Thoracic aorta (tissue), 2 donors: ENCODE measurements at places on chromosomes 12 and 14.

- DNase-seq = no peak
These were observed 5.6 kb upstream of the NPAS3 start for GRCh38 chr14:32932914-32933628.

DNA sequence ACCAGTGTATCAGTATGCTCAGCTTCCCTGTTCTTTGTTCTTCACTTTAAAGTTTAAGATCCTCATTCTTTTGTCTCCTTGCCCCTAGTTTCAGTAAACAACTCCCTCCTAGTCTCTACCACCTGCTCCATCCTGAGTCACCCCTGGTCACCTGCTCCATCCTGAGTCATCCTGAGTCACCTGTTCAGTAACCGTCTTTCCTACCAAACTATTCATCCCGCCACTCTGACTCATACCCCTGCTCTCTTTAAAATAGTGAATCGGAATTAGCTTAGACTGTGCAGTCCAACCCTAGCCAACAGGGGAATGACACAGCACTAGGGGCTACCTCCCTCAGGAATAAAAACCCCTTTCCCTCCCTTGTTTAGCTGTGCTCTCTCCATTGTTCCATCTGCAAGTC lies 888.1 kb upstream of the MDGA2 start:
- DNase-seq = no peak

DNA sequence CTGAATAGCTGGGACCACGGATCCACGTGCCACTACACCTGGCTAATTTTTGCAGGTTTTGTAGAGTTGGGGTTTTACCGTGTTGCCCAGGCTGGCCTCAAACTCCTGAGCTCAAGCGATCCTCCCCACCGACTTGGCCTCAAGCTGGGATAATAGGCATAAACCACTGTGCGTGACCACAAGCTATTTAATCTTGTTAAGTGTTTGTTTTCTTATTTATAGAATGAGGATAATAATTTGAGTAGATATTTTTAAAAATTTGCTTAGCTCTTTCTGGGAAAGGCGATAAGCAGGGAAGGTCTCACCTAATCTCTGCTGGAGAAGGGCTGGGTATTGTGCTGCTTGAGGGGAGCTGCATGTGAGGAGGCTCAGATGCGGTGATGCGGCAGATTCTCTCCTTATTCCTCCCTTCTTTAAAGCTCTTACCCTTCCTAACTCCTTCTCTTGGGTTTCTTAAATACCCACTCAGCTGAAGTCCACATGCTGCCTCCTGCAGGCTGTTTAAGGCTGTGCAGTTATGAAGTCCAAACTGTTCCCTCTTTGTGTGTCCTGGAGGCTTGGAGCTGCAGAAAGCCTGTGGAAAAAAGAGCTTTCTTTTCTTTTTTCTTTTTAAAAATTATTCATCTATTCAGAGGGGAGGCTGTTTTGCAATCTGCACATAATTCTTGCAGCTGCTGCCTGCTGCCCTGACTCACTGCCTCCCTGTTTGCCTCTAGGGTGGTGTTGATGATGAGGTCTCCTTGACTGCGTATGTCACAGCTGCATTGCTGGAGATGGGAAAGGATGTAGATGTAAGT lies 37.9 kb downstream of the A2ML1 start:
- DNase-seq = no peak

DNA sequence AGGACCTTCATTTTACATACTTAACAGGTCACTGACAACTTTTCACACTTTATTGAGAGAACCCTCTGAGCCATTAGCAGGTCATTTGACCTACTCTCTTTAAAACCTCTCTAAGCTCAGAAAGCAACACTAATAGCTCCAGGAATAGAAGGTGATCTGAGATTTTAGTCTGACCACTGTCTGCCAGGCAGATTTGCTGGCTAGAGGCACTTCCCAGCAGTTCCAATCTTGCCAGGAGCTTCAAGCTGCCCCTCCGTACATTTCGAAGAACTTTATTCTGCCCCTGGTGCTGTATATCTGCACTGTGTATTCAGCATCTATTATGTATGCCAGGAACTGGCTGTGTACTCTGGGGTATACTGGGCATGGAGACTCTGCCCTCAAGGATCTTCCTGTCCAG lies 56.3 kb downstream of the GPHB5 start:
- no peak for DNase-seq

GRCh38 chr12:76445462-76445861 lies 97.2 kb upstream of the BBS10 start:
- DNase-seq = no peak

GRCh38 chr14:98705871-98706300 lies 566.1 kb downstream of the BCL11B start:
- no peak for DNase-seq

DNA sequence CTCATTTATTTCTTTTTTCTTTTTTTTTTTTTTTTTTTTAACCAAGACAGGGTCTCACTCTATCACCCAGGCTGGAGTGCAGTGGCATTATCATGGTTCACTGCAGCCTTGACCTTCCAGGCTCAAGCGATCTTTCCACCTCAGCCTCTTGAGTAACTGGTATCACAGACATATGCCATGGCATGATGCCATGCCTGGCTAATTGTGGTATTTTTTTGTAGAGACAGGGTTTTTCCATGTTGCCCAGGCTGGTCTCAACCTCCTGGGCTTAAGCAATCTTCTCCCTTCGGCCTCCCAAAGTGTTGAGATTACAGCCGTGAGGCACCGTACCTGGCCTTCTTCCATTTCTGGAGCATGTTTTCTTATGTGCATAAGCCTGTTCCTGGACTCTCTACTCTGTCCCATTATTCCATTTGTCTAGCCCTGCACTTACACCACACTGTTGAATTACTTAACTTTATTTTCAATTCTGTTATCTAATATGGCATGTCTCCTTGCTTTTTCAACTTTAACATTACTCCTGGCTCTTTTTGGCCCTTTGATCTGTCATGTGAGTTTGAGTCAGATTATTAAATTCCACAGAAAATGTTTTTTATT lies 47.9 kb upstream of the PTGDR start:
- no peak for DNase-seq

DNA sequence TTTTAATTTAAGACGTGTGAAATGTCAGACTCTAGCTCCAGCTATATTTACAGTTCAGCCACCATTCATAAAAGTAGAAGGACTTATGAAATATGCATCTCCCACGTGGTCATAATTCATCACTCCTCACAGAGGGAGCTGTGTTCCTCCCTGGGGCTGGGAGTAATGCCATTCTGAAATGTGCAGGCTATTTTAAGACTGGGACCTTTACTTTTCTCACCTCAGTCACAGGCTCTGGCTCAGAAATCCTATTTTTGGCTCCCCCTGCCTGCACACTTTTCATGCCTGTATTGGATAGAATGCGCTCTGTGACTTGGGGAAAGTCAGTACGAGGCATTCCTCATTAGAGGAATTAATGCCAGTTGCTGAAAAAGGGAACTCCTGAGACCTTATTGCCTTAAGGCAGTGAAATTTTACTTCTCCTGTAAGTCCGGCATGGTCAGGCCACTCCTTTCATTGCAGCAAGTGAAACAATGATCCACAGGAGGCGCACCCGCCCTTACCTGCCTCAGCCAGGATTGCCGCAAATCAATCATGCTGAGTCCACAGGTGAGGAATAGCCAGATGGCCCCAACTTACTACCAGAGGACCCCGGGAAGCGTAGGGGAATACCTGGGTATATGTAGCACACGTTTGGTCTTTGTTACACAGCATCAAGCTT lies 1133.2 kb upstream of the TMEM132C start:
- no peak for DNase-seq
